CD14-positive monocyte (primary cell): ENCODE measurements at places on chromosomes 6 and 20. TPM values are rescaled to one million over a fixed set of nuclear protein-coding genes. Genes with fewer than 3 reads are reported as not detected.

Gene PPP1R14C
- polyA plus RNA-seq: 0.05 and 0.11 TPM in 2 replicates

DNA sequence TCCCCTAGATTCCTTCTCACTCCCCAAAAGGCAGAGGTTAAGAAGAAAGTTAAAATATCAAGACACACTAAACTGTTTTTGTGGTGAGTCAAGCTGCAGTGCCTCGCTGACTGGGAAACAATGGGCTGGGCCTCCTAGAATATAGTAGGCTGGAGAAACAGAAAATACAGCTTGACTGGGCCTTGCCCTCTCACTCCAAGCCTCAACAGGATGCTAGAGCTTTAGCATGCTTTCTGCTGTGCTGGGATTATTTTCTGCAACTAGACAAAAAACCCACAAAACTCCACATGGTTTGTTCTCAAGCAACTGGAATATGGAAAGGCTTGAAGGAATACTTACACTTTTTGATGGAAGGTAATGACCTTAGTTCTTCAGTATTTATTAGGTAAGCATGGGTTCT lies 27.9 kb downstream of the FOXO3 start:
- H3K4me1 ChIP-seq: peaks cover 40% of the 10 kb centered on the region
- no peaks in the 10 kb centered on the region for H3K27me3 ChIP-seq
- DNase-seq: no peak
- H3K36me3 ChIP-seq: peaks cover 11% of the 10 kb centered on the region
- no peak overlapping the region for H3K4me3 ChIP-seq
- no peak overlapping the region for H3K27ac ChIP-seq

Gene ALDH8A1
- polyA plus RNA-seq: 0.64 and 0.77 TPM in 2 replicates

Gene LINC00237
- not detected in 2 replicates for polyA plus RNA-seq

Gene RIMS4
- polyA plus RNA-seq: not detected in 2 replicates

DNA sequence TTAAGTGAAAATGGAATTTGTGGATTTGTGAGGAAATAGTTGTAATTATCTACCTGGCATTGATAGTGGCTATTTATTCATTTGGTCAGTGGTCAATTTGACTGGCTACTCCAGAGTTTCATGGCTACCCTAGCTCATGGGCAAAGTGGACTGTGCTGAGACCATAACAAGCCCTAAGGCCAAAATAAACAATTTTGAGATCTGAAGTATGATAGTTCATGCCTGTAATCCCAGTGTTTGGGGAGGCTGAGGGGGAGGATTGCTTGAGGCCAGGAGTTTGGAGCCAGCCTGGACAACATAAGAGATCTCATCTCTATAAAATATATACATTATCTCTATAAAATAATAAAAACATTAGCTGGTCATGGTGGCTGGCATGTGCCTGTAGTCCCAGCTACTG lies 311.7 kb downstream of the HIVEP2 start:
- H3K27me3 ChIP-seq: no peaks in the 10 kb centered on the region
- H3K36me3 ChIP-seq: no peaks in the 10 kb centered on the region
- H3K4me3 ChIP-seq: no peak overlapping the region
- DNase-seq: no peak
- no peaks in the 10 kb centered on the region for H3K4me1 ChIP-seq
- H3K27ac ChIP-seq: no peak overlapping the region

DNA sequence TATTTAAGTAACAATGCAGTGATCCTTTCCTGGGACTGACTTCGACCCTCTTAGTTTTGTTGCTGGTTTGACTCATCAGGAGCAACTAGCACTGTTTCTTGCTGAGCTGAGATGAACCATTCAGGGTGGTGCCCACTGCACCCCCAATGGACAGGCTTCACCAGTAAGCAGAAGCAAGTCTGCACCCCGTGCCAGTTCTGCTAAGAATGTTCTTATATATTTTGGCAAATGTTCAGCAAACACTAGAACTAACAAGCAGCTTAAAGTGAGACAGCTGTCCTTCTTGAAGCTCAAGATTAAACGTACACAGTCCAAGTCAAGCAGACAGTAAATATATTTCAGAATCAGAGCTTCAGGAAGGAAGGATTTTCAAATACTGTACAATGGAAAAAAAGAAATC lies 561.3 kb upstream of the CDH4 start:
- no peaks in the 10 kb centered on the region for H3K27me3 ChIP-seq
- H3K36me3 ChIP-seq: no peaks in the 10 kb centered on the region
- H3K4me1 ChIP-seq: no peaks in the 10 kb centered on the region
- no peak overlapping the region for H3K27ac ChIP-seq
- no peak for DNase-seq

DNA sequence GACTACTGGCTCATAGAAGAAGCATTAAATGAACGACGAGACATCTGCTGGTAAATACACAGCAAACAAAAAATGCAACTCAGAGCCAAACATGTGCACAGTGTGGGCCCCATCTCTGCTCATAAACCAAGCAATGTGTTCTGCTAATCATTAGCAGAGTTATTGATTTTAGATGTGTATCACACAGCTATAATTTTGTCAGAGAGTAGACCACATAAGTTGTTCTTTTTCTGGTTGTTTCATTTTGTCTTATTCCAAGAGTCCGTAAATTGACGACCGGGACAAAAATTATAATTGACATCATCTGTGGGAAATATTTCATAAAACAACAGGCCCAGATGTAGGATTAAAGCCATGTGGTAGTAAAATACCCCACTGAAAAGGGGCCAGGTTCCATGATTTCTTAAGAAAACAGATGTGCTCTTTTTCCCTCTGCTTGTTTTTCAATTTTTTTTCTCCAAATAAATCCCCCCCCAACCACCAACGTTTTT lies 423.6 kb downstream of the HAO1 start:
- H3K36me3 ChIP-seq: no peaks in the 10 kb centered on the region
- no peak overlapping the region for H3K27ac ChIP-seq
- H3K4me1 ChIP-seq: no peaks in the 10 kb centered on the region
- no peak for DNase-seq
- H3K27me3 ChIP-seq: no peaks in the 10 kb centered on the region

- DNase-seq: no peak
- no peak overlapping the region for H3K4me3 ChIP-seq
- H3K27me3 ChIP-seq: no peaks in the 10 kb centered on the region
- H3K4me1 ChIP-seq: peaks cover 12% of the 10 kb centered on the region
- peaks cover 57% of the 10 kb centered on the region for H3K36me3 ChIP-seq
Observed at GRCh38 chr20:34582911-34583310, 24.4 kb downstream of the MAP1LC3A start.

Gene HLA-DRA
- 4,194 TPM for polyA plus RNA-seq

Gene ADAM33
- not detected in 2 replicates for polyA plus RNA-seq

- no peak for DNase-seq
- no peaks in the 10 kb centered on the region for H3K36me3 ChIP-seq
- H3K27ac ChIP-seq: no peak within 1 kb of the TSS
- no peak within 1 kb of the TSS for H3K4me3 ChIP-seq
- H3K4me1 ChIP-seq: no peaks in the 10 kb centered on the region
Observed at GRCh38 chr20:62427172-62428001, at the start of gene RBBP8NL. Gene RBBP8NL (minus strand): TSS chr20:62427539. CDS start chr20:62419647, 7,892 bp downstream.

GRCh38 chr20:48102076-48102787 lies 317.0 kb upstream of the SULF2 start:
- H3K27ac ChIP-seq: no peak overlapping the region
- no peaks in the 10 kb centered on the region for H3K4me1 ChIP-seq
- no peaks in the 10 kb centered on the region for H3K27me3 ChIP-seq
- no peaks in the 10 kb centered on the region for H3K36me3 ChIP-seq
- DNase-seq: no peak
- H3K4me3 ChIP-seq: no peak overlapping the region

GRCh38 chr20:45933266-45934045 lies 1.0 kb upstream of the PCIF1 start:
- peak; percentile 63 for DNase-seq
- peaks cover 16% of the 10 kb centered on the region for H3K4me1 ChIP-seq
- no peaks in the 10 kb centered on the region for H3K27me3 ChIP-seq
- H3K36me3 ChIP-seq: peaks cover 15% of the 10 kb centered on the region
- peak overlapping the region; percentile 95 for H3K27ac ChIP-seq
- H3K4me3 ChIP-seq: peak overlapping the region; percentile 82

DNA sequence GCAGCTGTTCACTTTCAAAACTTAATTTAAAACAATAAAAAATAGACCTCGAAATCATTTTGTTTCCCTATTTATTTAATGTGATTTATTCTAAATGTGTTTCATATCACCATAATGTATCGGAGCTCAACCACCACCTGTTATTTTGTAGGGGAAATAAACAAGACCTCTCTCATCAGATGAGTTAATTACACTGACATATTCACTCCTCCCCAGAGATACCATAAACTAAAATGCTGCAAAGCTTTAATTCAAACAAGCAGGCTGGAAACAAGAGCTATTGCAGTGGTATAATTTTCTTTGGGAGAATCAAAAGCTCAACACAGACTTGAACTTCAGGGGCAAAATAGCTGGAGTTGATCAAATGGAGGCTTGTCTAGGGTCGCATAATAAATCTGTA lies 303.5 kb upstream of the TSHZ2 start:
- no peaks in the 10 kb centered on the region for H3K36me3 ChIP-seq
- peaks cover 8% of the 10 kb centered on the region for H3K4me1 ChIP-seq
- H3K27ac ChIP-seq: no peak overlapping the region
- no peak overlapping the region for H3K4me3 ChIP-seq

DNA sequence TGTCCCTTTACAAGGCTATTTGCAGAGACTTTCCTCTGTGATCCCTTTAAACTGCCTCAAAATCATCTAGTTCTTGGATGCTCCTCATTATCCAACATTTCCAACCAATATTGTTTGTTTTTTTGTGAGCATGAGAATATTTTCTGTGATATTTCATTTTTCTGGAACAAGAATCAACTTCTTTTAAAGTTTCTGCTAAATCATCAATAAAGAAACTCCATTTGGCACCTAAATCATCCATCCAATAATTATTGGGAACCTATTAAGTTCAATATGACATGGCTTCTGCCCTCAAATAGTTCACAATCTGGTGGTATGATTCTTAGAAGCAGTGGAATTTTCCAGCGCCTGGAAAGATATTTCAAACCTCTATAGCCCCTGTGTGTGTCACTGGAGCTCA lies 207.6 kb downstream of the ISM1 start:
- no peak for DNase-seq
- no peaks in the 10 kb centered on the region for H3K4me1 ChIP-seq
- no peak overlapping the region for H3K27ac ChIP-seq
- no peaks in the 10 kb centered on the region for H3K27me3 ChIP-seq

DNA sequence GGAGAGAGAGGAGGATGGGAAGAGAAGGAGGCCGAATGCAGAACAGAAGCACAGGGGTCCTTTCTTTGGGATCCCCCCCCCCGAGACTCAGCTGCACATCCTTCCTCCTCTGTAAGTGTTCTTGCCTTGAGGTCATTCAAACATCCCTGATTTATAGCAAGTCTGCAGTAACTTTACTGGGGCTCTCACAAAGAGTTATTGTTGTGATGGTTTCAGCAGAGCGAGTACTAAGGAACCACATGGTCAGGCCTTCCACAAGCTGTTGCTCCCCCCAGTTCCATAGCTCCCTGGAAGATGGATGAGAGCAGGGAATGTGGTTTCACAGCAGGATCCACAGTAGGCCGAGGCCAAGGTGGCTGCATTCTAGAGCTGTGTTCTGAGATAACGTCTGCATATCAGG lies 351.4 kb upstream of the CDH4 start:
- no peak overlapping the region for H3K27ac ChIP-seq
- DNase-seq: no peak
- no peaks in the 10 kb centered on the region for H3K27me3 ChIP-seq
- H3K4me3 ChIP-seq: no peak overlapping the region

GRCh38 chr20:21237956-21238799 lies 65.0 kb upstream of the XRN2 start:
- no peak overlapping the region for H3K27ac ChIP-seq
- no peaks in the 10 kb centered on the region for H3K36me3 ChIP-seq

DNA sequence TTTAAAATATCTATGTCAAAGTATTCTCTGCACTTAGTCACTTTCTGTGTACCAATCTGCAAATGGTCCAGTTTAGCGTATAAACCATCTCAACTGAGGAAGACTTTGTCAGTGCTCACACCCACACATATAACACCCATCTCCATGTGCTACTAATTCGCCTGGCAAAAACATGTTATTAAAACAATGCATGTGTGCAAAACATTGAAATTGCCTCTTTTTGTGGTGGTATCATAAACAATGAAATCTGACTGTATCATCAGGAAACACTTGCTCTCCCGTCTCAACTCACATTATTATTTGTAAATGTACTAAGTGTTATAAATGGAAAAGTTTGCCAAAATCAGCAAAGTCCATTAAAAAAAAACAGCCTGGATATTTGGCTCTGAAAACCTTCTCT lies 105.9 kb upstream of the FOXC1 start:
- DNase-seq: no peak
- no peak overlapping the region for H3K27ac ChIP-seq
- no peaks in the 10 kb centered on the region for H3K4me1 ChIP-seq
- H3K36me3 ChIP-seq: no peaks in the 10 kb centered on the region
- H3K4me3 ChIP-seq: no peak overlapping the region

- no peak overlapping the region for H3K4me3 ChIP-seq
- no peak for DNase-seq
- H3K27ac ChIP-seq: no peak overlapping the region
- no peaks in the 10 kb centered on the region for H3K27me3 ChIP-seq
Observed at GRCh38 chr20:18672834-18673233, 85.0 kb downstream of the DTD1 start.

DNA sequence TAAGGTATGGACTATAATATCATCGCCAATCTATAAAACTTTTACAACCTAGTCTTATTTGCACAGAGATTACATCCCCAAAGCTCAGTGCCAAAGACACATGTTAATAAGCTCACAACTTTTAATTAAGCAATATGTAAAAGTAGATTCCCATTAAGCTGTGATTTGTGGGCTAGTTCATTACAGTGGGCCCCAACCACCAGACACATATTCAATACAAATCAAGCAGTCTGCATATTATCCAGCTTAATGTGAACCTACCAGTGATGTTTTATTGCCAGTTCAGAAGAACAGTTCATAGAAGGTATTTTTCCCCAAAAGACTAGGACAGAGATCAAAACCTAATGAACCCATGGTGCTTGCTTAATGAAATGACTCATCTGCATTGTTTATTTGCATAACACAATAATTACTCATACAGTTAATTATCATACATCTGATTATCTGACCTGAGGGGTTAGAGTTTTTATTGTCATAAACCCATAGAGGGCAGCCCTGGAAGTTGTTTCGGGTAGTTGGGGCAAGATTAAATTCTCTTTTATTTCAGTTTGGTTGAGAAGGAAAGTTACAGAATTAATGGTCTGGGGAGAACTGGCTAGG lies 831.0 kb downstream of the TFAP2A start:
- no peaks in the 10 kb centered on the region for H3K4me1 ChIP-seq
- no peak overlapping the region for H3K4me3 ChIP-seq
- H3K27me3 ChIP-seq: no peaks in the 10 kb centered on the region
- H3K27ac ChIP-seq: no peak overlapping the region

DNA sequence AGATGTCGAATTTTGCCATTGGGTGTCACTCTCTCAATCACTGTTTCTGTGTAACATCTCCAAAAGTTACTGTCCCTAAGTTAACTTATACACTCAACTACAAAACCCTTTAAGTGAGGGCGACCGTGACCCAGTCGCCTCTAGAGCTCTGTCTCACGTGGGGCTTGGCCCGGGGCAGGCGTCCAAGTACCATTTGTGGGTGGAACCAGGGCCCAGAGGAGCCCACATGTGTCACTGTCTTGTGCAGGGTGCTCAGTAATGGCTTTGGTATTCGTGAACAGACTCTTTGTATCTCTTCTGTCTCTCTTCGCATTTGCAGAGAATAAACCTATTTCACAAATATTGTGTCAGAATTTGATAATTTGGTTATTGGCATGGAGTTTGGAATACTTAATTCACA lies 109.9 kb upstream of the THBS2 start:
- H3K27me3 ChIP-seq: no peaks in the 10 kb centered on the region
- H3K4me1 ChIP-seq: no peaks in the 10 kb centered on the region
- DNase-seq: no peak
- H3K36me3 ChIP-seq: no peaks in the 10 kb centered on the region
- H3K4me3 ChIP-seq: no peak overlapping the region
- H3K27ac ChIP-seq: no peak overlapping the region

- H3K27me3 ChIP-seq: no peaks in the 10 kb centered on the region
- no peak for DNase-seq
- no peaks in the 10 kb centered on the region for H3K36me3 ChIP-seq
Observed at GRCh38 chr20:59016795-59017492, 2.3 kb upstream of the TUBB1 start.
